ENCODE measurements at places on chromosomes 3 and 15.
A peak's percentile ranks its signal among the peaks of the same experiment; 100 is the strongest.

GRCh38 chr15:73918784-73919183, 7.5 kb upstream of the LOXL1 start:
- no peak for DNase-seq

DNA sequence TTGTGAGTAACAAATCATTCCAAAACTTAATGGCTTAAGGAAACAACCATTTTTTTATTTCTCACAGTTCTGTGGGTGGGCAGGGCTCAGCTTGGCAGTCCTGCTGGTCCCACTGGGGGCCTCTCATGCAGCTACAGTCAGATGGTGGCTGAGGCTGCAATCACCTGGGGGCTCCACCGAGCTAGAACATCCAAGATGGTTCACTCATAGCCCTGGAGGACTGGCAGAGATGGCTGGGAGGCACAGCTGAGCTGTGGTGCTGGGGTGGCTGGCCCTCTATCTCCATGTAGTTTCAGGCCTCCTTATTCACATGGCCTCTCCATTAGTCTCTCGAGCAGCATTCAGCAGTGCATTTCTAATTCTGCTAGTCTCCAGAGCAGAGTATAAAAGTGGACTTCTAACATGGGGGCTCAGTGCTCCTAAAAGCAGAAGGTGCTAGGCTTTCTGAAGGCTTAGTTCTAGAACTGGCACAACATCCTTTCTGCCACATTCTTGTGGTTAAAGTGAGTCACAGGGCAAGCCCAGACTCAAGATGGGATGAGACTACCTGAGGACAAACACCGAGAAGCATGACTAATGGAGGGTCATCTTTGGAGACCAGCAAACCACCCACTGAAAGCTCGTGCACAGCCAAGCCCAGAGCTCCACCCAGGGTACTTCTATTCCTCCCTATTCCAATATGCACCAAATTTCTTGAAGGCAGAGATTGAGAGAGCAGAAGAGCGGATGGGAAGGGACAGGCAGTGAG, 6.3 kb downstream of the CAV3 start:
- no peak for DNase-seq

GRCh38 chr3:33385423-33385822, 54.8 kb downstream of the UBP1 start:
- DNase-seq = peak; percentile 20

DNA sequence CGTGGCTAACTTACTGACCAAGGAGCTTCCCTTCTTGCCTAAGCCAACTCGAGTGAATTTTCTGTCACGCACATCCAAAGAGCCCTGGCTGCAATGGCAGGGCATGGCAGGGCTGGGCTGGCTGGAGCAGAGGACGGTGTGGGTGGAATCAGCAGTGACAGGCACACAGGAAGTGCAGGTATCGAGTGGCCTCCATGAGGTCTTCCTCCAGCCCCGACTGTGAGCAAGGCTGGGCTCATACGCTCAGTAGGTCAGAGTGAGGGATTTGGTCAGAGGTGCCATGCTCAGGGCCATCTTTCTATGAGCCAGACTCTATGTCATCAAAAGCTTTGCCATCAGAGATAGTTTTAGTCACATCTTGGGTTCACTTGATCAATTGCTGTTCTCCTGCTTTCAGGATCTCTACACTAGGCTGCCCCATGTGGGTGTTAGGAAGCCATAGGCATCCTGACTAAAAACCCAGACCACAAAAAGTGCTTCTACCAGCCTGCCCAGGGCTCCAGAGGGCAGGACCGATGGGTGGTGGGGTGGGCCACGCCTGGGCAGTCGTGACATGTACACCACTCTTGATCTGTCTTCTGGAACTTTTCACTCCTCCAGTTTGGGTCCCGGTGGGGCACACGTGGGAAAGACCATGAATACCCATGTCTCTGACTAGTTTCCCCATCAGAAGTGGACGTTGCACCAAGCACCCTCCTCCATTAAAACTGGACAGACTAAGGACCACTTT, 22.6 kb upstream of the COMMD4 start:
- no peak for DNase-seq

DNA sequence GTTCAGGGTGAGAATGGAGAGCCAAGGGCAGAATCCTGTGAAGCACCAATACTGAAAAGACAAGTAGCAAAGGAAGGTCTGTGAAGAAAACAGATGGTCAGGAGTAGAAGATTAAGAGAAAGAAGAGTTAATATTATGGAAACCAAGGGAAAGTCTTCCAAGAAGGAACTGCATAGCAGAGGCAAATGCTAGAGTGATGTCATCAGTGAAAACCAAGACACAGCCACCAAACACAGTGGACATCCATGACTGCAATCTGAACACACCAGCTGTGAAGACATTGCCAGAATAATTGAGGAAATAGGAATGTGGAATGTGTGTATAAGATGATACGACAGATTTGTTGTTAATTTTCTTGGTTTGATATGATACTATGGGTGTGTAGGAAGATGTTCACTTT, 26.8 kb upstream of the ZBTB38 start:
- DNase-seq = no peak

DNA sequence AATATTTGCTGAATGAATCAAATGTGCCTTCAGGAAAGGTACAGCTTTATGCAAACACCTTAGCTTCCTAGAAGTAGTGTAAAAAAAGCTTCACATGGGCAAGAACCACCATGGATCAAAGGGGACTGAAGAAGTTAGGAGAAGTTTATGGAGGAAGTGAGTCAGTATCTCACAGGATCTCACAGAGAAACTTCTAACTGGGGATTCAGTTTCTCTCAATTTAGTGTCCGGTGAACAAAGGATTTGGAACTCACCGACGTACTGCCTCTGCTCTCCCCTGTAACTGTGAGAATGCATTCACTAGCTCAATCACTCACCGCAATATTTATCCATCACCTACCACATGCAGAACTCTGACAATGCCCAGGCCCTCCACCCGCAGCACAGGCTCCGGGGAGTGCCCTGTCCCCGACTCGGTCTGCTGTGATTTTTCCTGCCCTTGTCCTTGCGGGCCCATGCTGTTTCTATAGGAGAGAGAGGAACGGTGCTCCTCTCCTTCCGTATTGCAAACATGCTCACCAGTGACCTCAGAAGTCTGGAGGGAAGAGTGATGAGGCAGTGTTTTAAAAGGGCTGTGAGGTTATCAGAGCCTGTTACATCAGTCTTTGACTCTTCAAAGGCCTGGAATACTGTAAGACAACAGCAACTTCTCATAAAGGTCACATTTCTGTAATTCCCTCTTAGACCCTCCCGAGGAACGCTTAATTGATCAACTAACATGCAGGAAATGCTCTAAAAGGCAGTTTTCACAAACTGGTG, 222.5 kb upstream of the ICE2 start:
- DNase-seq = no peak

- DNase-seq = peak; percentile 32
Observed at GRCh38 chr15:90620379-90621067, 90.8 kb downstream of the CRTC3 start.
